ENCODE measurements at places on chromosomes 2 and 18. TPM values are rescaled to one million over a fixed set of nuclear protein-coding genes. Genes with fewer than 3 reads are reported as not detected.

Gene IL36A
- not detected for polyA plus RNA-seq

Gene SP140
- polyA plus RNA-seq: 17.2 TPM

Gene TCF23
- polyA plus RNA-seq: not detected

Gene AAK1
- 23.1 TPM for polyA plus RNA-seq

Gene ZNF892
- 0.68 TPM for polyA plus RNA-seq

Gene KLHL41
- polyA plus RNA-seq: not detected

Gene KIAA2012
- not detected for polyA plus RNA-seq

Gene LAMA1
- not detected for polyA plus RNA-seq

Gene CCDC178
- polyA plus RNA-seq: not detected

Gene KCNS3
- polyA plus RNA-seq: not detected

Gene C2orf78
- polyA plus RNA-seq: not detected

Gene VWC2L
- polyA plus RNA-seq: not detected

Gene REG1B
- polyA plus RNA-seq: not detected

Gene HAAO
- 0.50 TPM for polyA plus RNA-seq

Gene PDE1A
- not detected for polyA plus RNA-seq

Gene ZNF804A
- 0.09 TPM for polyA plus RNA-seq

Gene WNT6
- not detected for polyA plus RNA-seq

Gene LRRC30
- polyA plus RNA-seq: not detected

Gene DSG1
- not detected for polyA plus RNA-seq

Gene EDAR
- not detected for polyA plus RNA-seq

Gene CTLA4
- not detected for polyA plus RNA-seq

Gene IL18RAP
- 58.1 TPM for polyA plus RNA-seq

Gene CRYBA2
- not detected for polyA plus RNA-seq

Gene AQP12A
- not detected for polyA plus RNA-seq

Gene NETO1
- not detected for polyA plus RNA-seq

Gene MOGAT1
- not detected for polyA plus RNA-seq

Gene PROKR1
- not detected for polyA plus RNA-seq

Measured in immature natural killer cell (primary cell).